Mesothelial cell of epicardium (in vitro differentiated cells): ENCODE measurements at places on chromosomes 1 and 21. TPM values are rescaled to one million over a fixed set of nuclear protein-coding genes. Genes with fewer than 3 reads are reported as not detected.
A peak's percentile ranks its signal among the peaks of the same experiment; 100 is the strongest.

Gene FGR
- total RNA-seq, result 0.11 to 0.53 TPM (median 0.20 TPM) in 3 replicates

DNA sequence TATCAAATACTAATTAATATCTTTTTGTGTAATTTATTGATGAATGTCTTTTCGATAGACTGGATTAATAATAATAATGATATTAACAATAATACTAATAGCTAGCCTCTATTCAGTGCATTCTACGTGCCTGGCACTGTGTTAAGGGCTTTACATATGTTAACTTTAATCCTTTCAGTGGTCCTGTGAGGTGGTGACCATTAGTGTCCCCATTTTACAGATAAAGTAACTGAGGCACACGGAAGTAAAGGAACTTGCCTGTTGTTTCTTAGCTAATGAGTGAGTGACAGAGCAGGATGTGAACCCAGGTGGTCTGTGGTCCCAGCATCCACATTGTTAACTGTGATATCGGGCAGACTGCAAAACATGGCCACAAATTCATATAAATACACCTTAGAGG, 335.7 kb upstream of the PROX1 start:
- no peak for DNase-seq

DNA sequence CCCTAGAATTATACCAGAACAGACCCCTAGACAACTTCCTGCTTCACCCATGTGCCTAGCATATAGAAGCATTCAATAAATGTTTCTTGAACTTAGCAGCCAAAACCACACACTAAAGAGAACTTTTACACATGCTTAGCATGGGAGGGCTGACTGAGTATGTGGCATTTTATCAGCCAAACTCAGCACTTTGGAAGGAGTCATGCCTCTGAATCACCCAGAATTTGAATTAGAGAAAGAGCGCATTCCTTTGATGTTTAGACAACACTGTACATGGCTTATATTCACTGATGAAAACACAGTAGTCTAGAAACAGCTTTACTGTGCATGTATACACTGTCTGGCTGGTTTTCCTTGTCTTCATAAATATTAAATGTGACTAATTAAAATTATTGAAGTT, 26.1 kb downstream of the SPAG17 start:
- no peak for DNase-seq

DNA sequence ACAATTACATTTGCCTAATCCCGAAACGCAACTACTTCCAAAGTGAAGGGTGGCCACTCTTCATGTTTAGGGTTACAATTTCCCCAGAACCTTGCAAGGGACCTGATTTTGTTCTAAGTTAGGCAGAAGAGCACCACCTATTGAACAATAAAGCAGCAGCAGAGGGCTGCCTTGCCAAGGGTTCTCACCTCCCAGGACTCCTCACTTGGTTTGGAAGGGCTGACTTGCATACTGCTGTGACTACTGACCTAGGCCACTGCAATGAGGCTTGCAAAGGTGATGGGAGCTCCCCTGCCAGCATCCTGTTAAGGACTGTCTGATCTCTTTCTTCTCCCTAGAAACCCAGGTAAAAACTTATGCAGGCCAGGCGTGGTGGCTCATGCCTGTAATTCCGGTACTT, 14.2 kb downstream of the MTOR start:
- DNase-seq, result no peak

Gene IL20
- not detected in 3 replicates for total RNA-seq

- no peak for DNase-seq
Observed at GRCh38 chr1:22808676-22809483, 98.2 kb downstream of the EPHB2 start.

Gene NCAM2
- total RNA-seq, result 31.3 to 34.0 TPM (median 33.8 TPM) in 3 replicates

Gene RIMKLA
- 0.20 to 0.31 TPM (median 0.20 TPM) in 3 replicates for total RNA-seq

DNA sequence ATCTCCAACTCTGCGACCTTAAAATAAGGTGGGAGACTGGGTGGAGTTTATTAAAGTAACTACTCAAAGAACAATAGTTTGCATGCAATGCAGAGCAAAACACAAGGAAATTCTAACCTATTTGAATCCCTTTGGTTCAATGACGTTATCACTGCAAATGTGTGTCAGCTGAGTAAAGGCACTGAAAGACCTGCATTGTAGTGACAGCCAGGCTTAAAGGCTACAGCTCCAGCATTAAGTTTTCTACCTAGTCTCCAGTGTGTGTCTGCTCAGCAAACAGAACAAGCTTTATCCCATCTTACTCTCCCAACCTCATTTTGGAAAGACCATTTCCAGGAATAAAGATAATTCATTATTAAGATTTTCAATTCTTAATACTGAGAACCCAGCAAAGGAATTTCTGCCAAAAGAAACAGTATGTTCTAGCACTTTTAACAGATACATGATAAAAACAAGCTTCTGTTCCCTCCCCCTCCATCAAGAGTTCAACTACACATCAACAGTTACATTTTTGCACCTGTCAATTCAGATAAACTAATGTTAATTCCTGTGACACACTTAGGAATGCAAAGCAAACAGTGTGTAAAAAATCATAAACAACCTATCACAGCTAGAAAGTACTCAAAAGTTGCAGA, 14.2 kb downstream of the PTP4A2 start:
- DNase-seq, result no peak

Gene C4BPA
- 0.09 to 0.20 TPM (median 0.16 TPM) in 3 replicates for total RNA-seq

- DNase-seq, result peak; percentile 47
Observed at GRCh38 chr1:99766378-99766800, at the start of gene FRRS1. Gene FRRS1 (minus strand): TSS chr1:99766635. CDS start chr1:99748768, 17,867 bp downstream.

Gene CNTN2
- total RNA-seq, result 0.11 to 0.38 TPM (median 0.29 TPM) in 3 replicates

Gene CRNN
- total RNA-seq, result not detected in 3 replicates

Gene TP73
- 1.0 to 1.4 TPM (median 1.2 TPM) in 3 replicates for total RNA-seq

- no peak for DNase-seq
Observed at GRCh38 chr1:21260405-21261125, 29.7 kb downstream of the ECE1 start.

- DNase-seq, result peak; percentile 31
Observed at GRCh38 chr21:44391345-44392091, 38.1 kb downstream of the TRPM2 start.

Gene C1orf141
- total RNA-seq, result 0.22 to 0.23 TPM in 2 of 3 replicates, not detected in the other

DNA sequence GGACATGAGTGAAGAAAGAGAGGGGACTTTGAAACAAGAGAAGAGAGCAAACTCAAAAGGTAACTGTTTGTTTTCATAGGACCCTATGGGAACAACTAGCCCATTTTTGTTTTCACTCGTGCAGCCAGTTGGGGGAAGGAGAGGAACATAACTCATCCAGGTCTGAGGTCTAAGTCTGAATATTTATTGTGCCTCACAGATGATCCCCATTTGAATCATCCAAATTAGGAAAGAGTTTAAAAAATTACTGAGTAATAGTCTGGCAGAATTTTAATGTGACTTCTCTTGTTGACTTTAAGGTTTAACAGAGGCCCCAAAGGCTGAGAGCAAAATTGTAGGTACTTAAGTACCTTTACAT, 10.4 kb upstream of the TSPAN2 start:
- no peak for DNase-seq

Gene NBPF4
- not detected in 3 replicates for total RNA-seq

Gene SIM2
- 0.09 TPM in 1 of 3 replicates, not detected in the others for total RNA-seq

- no peak for DNase-seq
Observed at GRCh38 chr21:32007456-32007855, 134.6 kb downstream of the HUNK start.

DNA sequence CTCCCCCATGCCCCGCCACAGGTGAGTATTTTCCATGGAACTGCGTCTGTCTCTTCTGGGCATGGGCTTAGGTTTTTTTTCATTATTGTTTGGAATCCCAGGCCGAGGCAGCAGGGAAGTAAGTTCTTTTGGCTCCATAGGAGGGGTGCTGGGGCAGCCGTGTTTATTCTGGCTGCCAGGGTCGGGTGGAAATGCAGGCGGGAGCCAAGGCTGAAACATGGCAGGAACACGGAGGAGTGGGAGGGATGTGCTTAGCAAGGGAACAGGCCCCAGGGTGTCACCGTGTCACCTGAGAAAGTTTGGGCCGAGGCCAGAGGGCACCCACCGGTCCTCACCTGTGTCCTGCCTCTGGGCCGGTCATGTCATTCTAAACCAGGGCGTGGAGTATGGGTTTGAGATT, 4.5 kb upstream of the DHRS3 start:
- peak; percentile 39 for DNase-seq

Gene FCAMR
- not detected in 3 replicates for total RNA-seq

DNA sequence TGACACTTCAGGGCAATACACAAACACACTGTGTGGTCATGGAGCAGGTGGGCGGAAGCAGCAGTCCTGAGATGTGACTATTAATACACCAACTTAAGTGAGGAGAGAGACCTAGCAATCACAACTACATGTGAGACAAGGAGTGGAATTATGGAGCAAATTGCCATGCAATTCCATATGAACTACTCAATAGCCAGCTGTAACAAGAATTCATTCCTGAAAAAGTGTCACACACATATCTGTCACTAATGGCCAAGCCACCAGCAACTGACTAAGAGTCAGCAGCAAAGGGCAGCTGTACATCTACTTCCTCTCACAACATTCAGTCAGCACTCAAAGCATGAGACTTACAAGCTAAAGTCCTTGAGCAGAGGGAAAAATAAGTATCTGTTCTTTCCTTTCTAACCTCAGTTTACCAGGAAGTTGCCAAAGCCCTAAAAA, 46.2 kb downstream of the GPR3 start:
- DNase-seq, result no peak

Gene HUNK
- 58.8 to 61.4 TPM (median 60.6 TPM) in 3 replicates for total RNA-seq

DNA sequence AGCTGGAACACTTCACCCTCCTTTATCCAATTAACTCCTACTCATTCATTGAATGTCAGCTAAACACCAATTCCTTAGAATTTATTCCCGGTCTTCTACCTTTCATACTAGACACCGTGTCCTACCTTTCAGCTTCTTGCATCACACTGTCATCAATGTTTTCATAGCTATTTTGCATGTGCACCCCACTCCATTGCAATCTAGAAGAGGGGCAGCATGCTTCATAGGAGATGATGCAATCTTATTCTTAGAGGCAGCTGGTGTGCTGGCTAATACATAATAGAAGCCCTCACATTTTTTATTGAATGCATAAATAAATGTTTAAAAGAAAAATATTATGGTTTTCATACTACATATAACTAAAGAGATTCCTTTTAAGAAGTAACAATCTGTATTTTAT, 123.6 kb downstream of the DSCAM start:
- DNase-seq, result no peak

DNA sequence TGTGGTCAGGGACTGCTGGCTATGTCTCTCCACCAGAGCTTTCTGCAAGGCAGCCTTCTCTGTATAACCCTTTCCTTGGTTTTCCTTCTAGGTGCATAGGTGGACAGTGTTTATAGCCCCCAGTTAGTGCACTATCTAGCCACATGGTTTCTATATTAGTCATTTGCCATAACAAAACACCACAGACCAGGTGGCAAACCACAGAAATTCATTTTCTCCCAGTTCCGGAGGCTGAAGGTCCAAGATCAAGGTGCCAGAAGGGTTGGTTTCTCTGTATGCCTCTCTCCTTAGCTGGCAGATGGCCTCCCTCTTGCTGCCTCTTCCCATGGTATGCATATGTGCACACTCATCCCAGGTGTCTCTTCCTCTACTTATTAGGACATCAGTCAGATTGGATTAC, 106.4 kb downstream of the KAZN start:
- no peak for DNase-seq

DNA sequence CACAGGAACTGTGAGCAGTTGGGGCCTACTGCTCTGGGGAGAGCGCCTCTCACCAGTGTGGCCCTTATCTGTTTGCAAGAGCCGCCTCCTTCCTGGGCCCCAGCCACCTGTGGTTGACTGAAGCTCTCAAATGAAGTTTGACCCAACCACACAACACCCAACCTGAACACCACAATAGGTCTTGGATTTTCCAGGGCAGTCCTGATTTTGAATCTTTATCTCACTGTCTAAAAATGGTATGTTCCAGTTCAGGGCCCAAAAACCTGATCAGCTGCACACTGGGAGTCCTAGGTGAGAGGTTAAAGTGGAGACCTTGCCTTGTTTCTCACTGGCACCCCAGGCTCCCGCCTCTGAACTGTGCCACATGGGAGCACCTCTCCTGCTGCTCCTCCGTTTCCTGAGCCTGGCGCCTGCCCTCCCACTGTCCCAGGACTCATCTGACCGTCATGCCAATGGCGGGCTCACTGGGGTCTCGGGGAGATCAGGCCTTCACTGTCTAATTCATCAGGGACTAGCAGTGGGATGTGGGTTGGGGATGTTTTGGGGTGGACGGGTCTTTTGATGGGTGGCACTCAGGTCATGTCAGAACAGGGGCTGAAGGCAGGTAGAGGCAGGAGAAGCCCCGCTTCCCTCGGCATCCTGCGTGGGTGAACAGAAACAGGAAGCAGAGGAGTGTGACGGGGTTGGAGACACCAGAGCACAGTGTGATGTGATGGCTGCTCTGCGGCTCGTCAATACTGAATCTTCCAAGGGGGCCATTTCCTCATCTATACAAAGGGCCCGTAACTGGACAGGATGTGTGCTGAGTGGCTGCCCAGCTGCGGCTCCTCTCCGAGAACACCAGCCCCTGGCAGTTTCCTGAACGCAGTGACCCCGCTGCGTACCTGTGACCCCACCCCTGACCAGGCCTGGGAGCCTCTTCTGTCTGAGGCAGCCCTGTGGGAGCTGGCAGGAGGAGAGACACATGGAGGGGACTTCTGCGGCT, 59.6 kb upstream of the ITPKB start:
- DNase-seq, result no peak

DNA sequence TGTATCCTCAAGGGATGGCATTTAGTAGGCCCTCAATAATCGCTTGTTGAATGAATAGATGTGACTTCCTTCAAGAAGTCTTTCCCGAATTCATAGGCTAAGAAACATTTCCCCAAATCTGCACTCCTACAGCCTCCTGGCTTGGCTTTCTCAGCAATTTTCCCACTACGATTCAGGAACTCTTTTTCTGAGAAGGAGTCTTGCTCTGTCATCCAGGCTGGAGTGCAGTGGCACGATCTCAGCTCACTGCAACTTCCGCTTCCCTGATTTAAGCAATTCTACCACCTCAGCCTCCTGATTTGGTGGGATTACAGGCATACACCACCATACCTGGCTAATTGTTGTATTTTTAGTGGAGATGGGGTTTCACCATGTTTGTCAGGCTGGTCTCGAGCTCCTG, 37.9 kb upstream of the IFFO2 start:
- no peak for DNase-seq

DNA sequence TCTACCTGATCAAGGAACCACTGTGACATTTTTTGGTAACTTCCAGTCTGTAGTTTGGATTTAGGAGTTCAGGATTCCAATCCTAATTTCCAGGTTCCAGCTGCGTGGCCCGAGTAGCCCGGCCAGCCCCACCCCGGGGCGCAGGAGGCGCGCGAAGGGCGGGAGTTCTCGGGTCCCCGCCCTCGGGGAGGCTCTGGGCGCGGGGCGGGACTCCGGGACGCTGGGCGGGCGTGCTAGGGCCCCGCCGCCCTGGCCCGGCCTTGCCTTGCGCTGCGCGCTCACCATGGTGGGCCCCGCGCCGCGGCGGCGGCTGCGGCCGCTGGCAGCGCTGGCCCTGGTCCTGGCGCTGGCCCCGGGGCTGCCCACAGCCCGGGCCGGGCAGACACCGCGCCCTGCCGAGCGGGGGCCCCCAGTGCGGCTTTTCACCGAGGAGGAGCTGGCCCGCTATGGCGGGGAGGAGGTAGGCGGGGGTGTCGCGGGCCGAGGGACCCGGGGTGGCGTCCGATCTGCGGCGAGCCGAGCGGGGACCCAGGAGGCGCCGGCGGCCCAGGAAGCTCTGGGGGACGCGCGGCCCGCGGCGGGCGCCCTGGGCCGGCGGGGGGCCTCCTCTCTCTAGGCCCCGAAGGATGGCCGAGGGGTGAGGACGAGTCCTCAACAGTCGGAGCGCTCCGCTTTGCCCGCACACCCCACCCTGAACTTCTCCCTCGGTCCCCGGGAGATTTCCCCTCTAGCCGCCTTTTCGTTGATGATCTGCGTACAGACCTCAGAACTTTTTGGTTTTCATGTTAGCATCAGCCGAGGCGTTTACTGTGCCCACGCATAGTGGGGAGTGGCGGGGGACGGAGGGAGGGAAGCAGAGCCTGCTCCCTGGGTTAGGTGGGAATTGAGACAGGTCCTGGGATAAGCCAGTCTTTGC, at the start of gene NENF:
Gene NENF (plus strand): TSS at position 260 of the 916 bp plus-strand sequence. CDS start 24 bp downstream, at position 284.
- peak; percentile 79 for DNase-seq
